ENCODE measurements at places on chromosomes 12 and 14.
A peak's percentile ranks its signal among the peaks of the same experiment; 100 is the strongest.

GRCh38 chr14:37544407-37544806 lies 50.6 kb downstream of the FOXA1 start:
- no peak for DNase-seq

DNA sequence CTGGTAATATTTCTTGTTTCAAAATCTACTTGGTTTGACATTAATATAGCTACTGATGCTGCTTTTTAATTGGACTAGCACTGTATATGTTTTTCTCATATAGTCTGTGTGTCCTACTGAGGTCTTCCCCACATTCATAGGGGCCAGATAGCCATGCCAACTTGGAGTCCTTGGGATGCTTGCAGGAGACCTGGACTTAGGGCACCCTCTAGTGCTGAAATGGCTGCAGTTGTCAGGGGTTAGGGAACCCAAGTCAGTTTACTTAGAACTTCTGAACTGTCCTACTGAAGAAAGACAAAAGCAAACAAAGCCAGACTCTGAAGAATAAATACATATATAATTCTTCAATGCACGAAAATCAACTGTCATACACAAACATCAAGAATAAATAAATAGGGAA lies 279.9 kb upstream of the SYT1 start:
- no peak for DNase-seq

DNA sequence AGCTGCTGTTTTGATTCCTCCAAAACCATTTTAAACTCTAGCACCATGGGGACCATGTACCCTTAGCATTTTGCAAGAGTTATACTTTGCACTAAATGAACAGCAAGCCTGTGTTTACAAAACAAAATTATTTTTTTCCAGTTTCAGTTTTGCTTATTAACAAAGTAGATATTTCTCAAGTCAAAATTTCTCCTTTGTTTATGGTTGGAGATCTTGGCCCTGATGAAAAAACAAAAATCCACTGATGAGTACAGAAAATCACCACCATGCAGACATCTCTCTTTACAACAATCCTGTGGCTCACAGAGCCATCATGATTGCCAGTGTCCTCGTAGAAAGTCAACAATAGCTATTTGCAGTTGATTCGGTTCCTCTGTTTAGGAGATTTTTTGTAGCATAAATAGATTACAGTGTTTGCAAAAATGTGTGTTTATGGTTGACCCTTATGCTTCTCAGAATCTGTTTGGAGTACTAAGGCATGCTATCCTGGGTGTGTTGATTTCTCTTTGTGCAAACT lies 201.1 kb upstream of the NUDT4 start:
- no peak for DNase-seq

DNA sequence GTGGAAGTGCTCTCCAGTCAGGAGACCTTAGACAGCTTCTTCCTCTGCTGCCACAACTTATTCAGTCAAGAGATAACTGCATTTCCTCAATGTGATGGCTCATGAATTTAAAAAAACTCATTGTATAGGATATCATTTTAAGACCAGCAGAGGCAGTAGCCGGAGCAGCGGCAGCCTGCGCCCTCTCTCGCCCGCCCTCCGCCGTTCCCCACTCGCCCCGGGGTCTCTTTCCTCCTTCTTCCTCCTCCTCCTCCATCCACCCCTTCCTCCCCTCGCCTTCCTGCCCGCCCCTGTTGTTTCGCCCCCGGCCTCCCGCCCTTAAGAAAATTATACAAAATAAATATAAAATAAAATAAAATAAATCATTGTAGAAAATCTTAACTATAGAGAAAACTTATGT lies 687.6 kb downstream of the FLRT2 start:
- DNase-seq: no peak

- peak; percentile 4 for DNase-seq
Measured at GRCh38 chr12:49892084-49892731, 11.5 kb downstream of the FAIM2 start.

DNA sequence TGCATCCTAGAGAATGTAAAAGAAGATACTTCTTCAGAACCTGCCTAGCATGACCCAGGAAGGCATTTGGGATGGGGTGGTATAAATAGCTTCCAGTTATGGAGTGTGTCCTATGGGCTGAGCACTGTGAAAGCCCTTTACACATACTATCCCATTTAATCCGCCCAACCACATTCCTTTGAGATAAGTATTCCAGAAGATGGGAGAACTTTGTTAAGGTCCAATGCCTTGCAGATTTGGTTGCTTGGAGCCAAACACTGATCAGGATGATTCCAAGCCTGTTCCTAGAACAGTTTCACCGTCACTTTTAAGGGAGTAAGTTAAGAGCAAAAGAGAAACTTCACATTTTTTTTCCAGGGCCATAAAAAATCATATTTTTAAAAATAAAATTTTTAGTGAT lies 82.5 kb upstream of the CLMN start:
- DNase-seq: no peak

- no peak for DNase-seq
Measured at GRCh38 chr12:25557830-25558436, 4.8 kb upstream of the LMNTD1 start.

DNA sequence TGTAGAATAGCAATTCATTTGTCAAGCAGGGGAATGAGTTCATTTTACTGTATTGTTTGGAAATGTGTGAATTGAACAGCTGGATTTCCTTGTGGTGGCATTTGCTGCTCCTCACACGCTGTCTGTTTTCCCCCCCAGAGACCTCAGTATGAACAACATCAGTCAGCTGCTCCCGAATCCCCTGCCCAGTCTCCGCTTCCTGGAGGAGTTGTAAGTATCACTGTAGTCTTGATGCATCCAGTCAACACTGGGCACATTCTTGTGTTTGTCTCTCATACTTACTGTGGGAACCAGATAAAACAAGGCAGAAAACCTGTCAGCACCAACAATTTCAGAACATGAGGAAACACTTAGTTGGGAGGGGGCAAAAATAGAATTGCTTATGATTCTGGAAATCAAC lies 64.9 kb downstream of the LGR5 start:
- no peak for DNase-seq

DNA sequence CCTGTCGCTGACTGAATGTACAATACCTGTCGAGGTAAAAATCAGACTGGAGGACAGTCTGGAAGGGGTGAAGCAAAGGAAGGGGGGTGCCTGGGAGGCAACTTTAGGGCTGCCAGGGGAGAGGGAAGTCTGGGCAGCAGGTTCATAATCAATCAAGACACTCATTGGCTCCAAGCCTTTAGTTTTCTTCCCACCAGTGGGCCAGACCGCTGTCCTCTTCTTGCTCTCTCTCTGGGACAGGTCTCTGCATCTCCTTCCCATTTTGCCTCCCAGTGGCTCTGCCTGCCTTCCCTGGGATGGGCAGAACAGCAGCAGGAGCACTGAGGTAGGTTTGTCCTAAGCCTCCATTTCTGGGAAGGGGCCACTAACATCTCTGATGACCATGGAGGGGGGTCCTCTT lies 206.5 kb downstream of the TTC8 start:
- DNase-seq: no peak

DNA sequence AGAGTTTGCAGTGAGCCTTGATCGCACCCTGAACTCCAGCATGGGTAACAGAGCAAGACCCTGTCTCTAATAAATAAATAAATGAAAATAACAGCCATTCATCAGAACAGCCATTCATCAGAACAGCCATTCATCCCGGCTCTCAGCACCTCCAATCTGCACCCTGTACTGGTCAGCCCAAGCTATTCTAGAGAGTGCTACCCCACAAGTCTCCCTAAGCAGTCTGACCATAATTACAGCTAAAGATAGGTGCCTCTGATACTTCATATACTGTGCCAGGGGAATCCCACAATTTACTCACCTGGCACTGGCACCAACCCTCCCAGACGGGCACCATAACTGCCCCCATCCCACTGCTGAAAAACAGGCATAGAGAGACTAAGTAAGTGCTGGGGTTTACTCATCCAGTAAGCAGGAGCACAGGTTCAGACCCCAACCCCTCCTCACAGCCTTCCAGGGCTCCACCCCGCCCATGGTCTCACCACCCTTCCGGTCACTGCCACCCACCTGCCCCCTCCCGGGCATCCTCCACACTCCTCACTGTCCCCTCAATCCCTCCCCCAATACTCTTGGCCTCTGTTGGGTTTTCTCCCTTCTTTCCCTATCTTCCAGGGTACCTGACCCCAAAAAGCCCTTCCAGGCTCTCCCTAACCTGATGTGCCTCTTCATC lies 15.2 kb upstream of the EIF5 start:
- DNase-seq: no peak

DNA sequence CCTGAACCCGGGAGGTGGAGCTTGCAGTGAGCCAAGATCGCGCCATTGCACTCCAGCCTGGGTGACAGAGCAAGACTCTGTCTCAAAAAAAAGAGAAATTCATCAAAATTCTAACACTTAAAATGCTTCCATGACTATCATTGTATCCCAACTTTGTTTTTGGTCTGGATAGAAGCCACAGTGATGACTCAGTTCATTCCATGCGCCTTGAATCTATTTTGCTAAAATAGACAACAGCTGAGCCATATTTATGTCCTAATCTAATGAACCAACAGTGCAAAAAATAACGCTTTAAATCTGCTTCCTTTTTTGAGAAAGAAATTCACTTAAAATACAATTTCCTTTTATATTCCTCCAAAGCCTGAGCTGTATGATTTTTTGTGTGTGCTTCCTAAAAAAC lies 23.2 kb upstream of the BICD1 start:
- DNase-seq: no peak

- DNase-seq: no peak
Measured at GRCh38 chr14:56379956-56380355, 199.6 kb upstream of the TMEM260 start.

DNA sequence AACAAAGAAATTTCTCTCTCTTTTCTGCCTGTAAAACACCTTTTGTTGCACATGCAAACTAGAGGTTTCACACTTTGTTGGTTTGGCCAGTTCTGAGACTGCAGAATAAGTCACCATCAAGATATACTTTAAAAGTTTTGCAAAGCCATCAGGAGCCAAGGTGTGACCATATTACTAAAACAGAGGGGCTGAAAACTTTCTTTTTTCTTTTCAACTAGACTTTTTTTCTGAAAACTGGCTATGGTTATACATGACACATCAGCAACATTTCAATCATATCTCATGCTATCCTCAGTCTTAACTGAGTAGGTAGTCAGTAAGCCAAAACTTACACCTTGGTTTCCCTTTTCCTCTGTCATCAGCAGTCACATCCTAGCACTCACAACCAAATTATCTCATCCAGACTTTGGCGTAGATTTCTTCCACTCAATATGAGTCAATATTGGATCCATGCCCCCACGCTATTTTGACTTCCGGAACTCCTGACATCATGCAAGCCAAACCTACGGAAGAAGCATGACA lies 4.1 kb upstream of the IFNG start:
- no peak for DNase-seq

GRCh38 chr12:63150713-63151622 lies at the start of gene AVPR1A:
Gene AVPR1A, minus strand, starts transcription at chr12:63151201. Its CDS starts 365 bp downstream, at chr12:63150836.
- DNase-seq: peak; percentile 22

DNA sequence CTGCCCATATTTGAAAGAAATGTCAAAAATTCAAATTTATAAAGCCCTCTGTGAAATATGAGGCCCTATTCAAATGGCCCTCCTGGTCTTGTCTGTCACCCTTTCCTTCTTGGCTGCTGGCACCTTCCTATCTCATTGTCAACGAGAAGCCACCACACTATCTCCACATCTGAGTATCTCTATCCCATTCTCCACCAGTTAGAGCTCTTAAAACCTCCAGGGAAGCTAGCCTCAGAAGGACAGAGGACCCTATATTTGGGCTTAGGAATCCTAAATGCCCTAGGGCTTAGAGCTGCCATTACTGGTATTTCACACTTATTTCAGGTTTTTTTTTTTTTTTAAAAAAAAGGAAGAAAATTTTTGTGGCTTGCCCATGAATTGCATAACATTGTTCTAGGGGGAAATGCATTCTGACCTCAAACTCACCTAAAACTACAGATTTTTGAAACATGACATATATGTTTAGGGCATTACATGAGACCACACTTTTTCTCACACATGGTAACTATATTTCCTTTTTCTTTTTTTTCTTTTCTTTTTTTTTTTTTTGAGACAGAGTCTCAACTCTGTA lies 25.0 kb downstream of the SLC25A21 start:
- no peak for DNase-seq

DNA sequence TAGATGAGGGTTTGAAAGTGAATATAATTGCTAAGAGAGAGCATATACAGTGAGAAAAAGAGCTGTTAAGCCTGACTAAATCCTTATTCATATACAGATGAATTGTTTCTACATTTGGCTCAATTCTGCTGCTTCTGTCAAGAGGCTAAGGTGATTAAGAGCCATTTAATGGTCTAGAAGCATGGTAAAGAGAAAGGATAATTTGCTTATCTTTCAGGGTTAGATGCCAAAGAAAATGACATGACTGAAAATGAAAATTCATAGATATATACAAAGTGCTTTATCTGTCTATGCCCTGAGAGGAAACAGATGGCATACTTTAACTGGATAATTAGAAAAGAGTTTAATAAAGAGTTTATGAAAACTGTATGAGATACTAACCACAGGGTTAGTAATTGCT lies 834.9 kb downstream of the SLC6A15 start:
- no peak for DNase-seq

- peak; percentile 30 for DNase-seq
Measured at GRCh38 chr14:66281036-66281776, 205.0 kb upstream of the CCDC196 start.

DNA sequence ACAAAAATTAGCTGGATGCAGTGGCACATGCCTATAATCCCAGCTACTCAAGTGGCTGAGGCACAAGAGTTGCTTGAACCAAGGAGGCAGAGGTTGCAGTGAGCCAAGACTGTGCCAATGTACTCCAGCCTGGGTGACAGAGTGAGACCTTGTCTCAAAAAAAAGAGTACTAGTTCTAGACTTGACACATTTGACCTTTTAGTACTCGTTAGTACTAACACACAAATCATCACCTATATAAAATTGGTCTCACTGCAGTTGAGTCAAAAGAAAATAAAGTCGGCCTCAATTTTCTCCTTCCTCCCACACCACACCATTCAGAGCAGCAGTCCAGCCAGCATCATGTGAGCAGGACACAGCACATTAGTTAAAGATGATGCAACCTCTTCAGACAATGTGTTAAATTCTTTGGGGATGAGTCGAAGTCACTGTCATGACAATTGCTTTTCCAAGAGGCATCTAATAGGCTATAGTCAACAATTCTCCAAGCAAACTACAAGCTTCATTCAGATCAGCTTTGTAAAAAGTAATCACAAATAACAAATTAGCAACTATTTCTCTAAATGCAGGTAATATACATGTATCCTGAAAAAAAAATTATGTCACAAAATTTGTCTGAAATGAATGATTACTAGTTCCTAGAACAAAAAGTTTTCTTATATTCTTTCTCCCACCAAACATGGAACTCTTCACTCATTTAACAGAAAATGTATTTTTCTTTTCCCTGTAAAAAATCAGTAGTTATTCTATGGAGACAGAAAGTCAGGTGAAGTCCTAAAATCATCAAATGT lies 55.6 kb downstream of the CLIP1 start:
- peak; percentile 43 for DNase-seq

GRCh38 chr12:32535288-32535999 lies 136.1 kb downstream of the FGD4 start:
- DNase-seq: peak; percentile 83
